ENCODE measurements at places on chromosomes 3 and 15.

- DNase-seq = peak; percentile 65
Observed at GRCh38 chr3:43153216-43154083, 47.6 kb upstream of the POMGNT2 start.

- DNase-seq = no peak
Observed at GRCh38 chr15:99224372-99225214, 24.8 kb downstream of the TTC23 start.

DNA sequence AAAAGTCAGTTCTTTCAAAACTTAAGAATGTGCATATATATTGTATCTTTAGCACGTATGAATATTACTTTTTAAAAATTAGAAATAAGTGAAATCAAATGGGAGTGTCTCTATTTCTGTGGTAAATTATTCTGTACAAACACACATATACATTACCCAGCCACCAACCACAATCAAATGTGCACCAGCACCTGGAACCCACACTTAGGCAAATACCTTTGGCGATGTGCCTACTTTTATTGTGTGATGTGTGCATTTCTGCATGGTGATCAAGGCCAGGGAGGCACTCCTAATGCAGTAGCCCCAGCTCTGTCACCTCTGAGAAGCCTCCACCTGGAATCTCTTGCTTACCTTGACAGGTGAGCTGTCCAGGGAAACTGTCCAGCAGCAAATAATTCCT, 76.9 kb downstream of the PIK3R4 start:
- no peak for DNase-seq

DNA sequence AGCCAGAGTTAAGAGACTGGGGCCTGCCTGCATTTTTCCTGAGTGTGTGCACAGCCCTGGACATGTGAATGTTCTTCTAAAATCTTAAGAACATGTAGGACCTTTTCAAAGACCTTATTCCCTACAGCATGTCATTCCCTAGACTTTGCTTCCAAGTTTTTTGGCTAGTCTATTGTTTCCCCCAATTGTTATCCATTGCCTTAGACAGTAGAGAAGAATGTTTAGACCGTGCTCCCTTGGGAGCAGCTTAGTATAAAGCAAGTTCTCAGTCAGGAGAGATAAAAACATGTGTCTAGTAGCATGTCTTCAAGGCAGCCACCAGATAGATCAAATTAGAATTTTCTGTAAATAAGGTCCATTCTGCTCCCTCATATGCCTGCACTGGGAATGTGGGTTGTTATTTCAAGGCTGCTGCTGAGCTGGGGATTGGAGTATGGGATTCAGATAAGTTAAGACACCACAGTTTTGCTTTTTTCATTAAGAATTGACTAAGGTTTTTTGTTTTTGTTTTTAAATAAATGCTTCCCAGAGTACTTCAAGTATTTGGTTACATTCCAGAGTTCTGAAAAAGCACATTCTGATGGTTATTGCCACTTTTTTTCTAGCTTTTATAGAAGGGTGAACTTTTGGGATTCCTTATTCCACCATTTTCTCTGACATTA, 246.7 kb downstream of the RORA start:
- DNase-seq = no peak

GRCh38 chr3:143302638-143303171, 183.1 kb downstream of the CHST2 start:
- peak; percentile 75 for DNase-seq

- DNase-seq = no peak
Observed at GRCh38 chr15:29376590-29376989, 107.0 kb upstream of the NSMCE3 start.

Measured in aorta (tissue), 5 donors.